ACHN (cell line): ENCODE measurements at places on chromosomes 11 and 22.

- DNase-seq = no peak
Measured at GRCh38 chr22:38431266-38432010, 23.6 kb downstream of the KCNJ4 start.

DNA sequence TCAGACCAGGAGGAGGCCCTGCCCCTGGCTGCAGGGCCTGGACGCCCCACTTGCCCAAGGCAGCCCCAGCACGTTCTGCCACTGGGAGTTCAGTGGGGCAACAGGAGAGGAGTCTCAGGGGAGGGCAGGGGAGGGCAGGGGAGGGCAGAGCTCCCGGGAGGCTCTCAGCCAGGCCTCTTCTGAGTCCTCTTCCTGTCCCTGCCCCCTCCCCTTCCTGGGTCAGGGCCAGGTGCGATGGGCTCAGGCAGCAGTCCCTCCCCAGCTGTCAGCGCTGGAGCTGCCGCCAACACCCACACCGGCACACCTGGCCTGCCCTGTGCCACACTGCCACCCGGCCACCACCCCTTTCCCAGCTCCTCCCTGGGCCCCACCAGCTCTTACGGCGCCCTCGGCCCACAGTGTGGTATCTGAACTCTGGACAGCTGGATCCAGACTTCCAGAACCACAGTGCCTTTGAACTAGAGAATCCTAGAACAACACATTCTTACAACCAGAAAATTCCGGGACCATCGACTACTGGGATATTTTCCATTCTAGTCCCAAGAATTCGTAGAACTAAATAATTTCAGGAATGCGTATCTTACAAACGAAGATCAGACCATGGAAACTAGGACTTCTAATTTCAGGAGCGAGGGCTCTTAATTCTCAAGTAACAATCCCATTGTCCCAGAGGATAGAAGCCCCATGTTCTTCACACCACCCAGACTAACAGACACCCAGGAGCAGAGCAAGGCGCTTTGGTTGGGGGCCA, 21.8 kb downstream of the RPL3 start:
- no peak for DNase-seq

- DNase-seq = no peak
Measured at GRCh38 chr11:36073411-36074203, 129.7 kb downstream of the LDLRAD3 start.

DNA sequence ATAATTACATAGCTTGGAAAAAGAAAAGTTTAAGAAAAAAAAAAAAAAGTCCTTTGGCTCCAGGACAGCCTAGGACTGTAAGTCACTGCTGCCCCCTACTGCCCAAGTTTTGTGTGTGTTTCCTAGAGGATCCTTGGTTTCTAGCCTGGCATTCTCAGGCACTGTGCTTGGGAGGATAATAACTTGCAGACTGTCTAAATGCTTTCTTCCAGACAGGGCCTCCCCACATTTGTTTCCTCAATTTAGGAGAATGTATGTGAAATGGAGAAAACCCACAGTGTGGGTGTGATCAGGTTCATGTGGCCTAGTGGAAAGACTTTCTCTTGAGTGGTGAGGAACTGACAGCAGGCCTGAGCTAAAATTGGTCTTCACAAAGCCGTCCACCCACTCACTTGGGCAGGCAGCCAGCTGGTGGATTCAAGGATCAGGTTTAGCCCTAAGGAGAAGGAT, 191.0 kb downstream of the NAV2 start:
- peak; percentile 77 for DNase-seq

- DNase-seq = peak; percentile 45
Measured at GRCh38 chr22:44707752-44708151, 5.7 kb downstream of the PRR5 start.
